Activated gamma-delta T cell treated with Interleukin-2 at 50 U/mL for 16 hours (primary cell): ENCODE measurements at places on chromosomes 3 and 15.
A peak's percentile ranks its signal among the peaks of the same experiment; 100 is the strongest.

- no peak for DNase-seq
These were observed 8.2 kb downstream of the CBLB start for GRCh38 chr3:105860641-105861040.

GRCh38 chr3:43187836-43188479, 82.1 kb upstream of the POMGNT2 start:
- no peak for DNase-seq

DNA sequence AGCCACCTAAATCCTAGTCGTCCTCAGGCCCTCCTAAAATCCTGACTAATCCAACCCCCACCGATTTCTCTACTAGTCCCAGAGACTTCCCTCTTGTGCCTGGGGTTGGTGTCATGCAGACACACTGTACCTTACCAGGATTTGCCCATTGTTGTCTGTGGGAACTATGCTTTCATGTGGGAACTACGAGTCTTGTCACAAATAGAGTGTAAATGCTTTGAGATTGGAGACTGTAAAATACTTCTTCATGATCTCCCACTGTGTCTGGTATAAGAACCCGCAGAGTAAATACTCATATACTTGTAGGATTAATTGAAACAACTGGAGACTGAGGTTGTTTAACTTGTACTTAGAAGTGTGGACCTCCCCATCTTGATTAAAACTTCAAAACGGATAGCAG, 11.2 kb downstream of the B3GNT5 start:
- no peak for DNase-seq

GRCh38 chr15:42772144-42772543, 35.2 kb upstream of the CDAN1 start:
- no peak for DNase-seq

GRCh38 chr3:149647285-149647684, 10.5 kb downstream of the WWTR1 start:
- no peak for DNase-seq

- no peak for DNase-seq
These were observed 186.7 kb downstream of the UACA start for GRCh38 chr15:70576696-70577095.

DNA sequence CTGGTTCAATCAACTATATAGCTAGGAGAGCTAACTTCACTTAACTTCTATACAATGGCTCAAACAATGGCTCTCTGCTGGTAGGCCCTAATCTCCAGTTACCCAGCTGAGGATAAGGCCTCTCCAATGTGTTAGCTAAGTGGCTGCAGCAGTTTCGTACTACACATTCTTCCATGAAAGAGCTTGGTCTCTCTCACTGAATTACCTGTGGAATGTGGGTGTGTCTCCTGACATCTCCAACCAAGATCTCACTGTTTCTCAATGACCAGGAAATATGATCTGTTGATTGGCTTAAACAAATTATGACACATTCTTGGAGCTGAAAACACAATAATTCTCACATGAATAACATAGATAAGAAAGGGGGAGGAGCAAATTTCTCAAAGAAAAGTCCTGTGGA, 169.8 kb upstream of the ROBO1 start:
- DNase-seq, result no peak

DNA sequence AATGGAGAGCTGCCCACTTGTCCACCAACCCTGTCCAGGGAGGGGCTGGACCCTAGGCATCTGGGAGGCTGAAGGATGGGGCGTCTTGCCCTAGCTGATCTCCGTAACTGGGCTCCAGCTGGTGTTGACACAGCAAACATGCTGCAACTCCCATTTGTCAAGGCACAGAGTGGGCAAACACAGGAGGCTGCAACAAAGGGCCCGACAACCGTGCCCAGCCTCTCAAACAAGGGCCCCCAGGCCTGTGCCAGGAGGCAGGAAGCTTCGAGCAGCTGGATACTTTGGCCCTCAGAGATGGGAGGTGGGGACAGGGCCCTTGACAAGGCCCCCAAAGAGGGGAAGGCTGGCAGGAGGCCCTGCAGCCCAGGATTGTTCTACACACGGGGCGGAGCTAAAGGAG, 64.2 kb upstream of the TMEM115 start:
- no peak for DNase-seq

DNA sequence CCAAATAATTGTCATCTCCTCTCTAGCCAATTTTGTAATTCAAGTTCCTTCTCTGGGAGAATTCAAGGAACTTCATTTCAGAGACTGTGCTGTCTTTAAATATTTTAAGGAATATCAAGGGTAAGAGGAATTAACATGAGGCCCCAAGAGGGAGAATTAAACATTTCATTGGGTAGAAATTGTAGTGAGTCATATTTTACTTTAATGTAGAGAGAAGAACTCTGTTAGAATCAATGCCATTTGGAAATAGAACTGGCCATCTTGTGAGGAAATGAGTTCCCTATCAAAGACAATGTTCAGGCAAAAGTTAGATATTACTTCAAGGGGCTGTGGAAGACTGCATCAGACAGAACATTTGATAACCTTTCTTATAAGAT, 43.5 kb upstream of the TP63 start:
- DNase-seq, result no peak

- peak; percentile 19 for DNase-seq
These were observed 118.1 kb downstream of the APBA2 start for GRCh38 chr15:29003840-29004233.

DNA sequence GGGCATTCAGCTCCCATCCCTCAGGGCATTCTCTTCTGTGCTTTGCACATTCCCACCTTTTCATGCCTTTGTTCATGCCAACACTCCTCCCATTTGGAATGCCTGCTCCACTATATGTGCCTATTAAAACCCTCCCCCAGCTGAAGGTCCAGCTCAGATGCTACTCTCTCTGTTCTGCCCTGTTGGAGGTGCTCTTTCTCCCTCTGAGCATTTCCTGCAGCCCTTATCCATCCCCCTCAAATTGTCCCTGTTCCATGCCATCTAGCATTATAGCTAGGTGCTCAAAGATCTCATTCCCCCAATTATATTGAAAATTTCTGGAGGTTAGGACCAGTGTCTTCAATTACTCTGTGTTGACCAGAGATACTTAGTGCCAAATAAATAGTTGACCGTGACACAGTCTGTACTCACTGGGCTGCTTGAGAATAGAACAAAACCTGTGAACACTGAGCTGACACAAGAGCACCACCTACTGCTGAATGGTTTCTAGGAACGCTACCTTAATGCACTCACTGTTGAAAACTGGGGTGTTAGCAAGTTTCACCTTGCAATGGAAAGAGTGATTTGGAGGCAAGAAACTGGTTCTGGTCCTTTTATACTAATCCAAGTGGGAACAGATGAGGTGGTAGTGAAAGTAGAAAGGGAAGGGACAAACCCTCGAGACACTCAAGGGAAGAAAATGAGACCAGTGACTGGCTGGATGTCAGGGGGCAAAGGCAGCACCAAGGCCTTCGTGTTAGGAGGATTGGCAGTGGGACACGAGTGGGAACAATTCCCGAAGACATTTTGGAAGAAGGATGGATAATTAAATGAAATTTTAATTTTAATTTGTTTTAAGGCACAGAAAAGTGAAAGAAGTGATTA, 289.8 kb upstream of the ROPN1 start:
- no peak for DNase-seq

GRCh38 chr3:195003006-195003892, 267.7 kb downstream of the XXYLT1 start:
- DNase-seq, result no peak

DNA sequence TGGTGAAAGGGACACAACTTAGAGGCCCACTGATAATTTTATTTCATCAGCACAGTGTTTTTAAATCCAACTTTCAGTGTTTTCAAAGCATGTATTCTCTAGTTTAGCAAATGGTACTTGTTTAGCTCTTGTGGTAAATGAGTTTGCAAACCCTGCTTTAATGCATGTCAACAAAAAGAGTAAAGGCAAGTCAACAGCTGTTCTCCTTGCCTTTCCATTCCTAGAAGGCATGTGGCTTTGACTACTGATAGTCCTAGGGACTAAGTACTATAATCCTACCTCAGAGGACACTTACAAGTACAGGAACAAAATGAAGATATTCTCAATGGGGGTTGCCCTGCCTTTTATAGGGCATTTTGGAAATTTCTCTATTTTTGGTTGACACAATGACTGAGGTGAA, 13.1 kb downstream of the NPTN start:
- no peak for DNase-seq

- DNase-seq, result peak; percentile 36
These were observed 28.3 kb upstream of the MASP1 start for GRCh38 chr3:187319699-187320302.

- DNase-seq, result no peak
These were observed 28.5 kb downstream of the TBC1D23 start for GRCh38 chr3:100289339-100289738.

GRCh38 chr3:178969004-178969700, 102.5 kb downstream of the ZMAT3 start:
- no peak for DNase-seq

- DNase-seq, result no peak
These were observed 620 bp upstream of the TTC23 start for GRCh38 chr15:99250001-99250400.

DNA sequence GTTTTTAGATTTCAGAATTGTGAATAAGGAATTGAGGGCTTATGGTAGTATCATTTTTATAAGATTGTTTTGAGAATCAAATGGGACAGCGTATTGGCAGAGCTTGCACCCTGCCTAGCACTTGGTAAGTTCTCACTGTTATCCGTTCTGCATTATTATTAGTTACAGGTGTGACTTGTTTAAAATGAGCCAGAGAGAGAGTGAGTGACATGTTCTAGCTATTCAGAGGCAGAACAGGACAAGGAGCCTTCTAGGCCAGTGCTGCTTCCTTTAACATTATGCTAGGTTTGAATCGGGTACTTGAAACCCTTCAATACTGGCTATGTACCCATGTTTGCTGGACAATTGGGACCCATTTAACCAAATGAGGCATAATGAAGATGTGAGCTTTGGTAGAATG, 133.7 kb downstream of the FILIP1L start:
- DNase-seq, result no peak

DNA sequence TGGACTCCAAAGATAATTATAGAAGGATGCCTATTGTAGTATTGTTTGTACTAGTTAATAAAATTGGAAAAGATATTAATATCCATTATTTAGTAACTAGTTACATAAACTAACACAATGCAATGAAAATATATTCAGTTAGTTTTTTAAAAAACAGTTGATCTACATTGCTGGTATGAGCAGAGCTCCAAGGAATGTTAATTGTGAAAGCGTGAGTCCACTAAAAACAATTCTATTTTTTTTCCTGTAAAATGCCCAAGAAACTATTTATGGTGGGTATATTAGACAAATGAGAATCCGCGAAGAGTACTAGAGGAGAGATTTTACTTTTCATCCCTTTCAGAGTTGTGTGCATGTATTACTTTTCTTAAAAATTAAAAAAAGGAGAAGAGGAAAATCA, 104.3 kb downstream of the MCTP2 start:
- no peak for DNase-seq

- no peak for DNase-seq
These were observed 83.7 kb downstream of the ADAMTS7 start for GRCh38 chr15:78727561-78727960.

- no peak for DNase-seq
These were observed 3.9 kb upstream of the PLCH1 start for GRCh38 chr3:155748611-155749365.

DNA sequence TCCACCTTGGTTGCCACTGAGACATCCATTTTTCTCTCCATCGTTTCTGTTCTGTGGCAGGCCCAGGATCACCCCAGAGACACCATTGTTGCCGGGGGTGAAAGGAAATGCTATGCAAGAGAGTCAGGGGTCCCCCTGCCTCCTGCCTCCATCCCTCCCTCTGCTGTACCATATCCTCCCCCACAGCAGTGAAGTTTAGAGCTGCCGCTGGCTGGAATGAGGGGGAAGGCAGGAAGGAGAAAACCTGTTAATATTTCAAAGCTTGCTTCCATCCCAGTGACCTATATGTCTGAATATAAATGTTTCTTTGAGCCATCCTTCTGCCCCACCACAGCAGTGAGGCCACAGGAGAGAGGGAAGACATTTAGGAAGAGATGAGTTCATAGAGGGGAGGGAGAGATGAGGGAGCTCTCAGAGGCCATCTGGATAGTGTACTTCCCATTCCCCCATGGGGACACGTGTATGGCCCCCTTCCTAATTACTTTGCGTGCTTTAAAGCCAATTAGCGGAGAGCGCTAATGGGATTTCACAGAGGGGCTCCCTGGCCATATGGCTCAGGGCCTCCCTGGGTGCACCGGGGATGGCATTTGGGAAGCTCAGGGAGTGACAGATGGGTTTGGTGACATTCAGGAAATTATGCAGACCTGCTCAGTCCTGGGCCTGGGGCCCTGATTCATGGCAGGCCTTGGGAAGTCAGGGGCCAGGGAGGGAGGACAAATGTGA, 40.4 kb upstream of the CHRNB4 start:
- no peak for DNase-seq

DNA sequence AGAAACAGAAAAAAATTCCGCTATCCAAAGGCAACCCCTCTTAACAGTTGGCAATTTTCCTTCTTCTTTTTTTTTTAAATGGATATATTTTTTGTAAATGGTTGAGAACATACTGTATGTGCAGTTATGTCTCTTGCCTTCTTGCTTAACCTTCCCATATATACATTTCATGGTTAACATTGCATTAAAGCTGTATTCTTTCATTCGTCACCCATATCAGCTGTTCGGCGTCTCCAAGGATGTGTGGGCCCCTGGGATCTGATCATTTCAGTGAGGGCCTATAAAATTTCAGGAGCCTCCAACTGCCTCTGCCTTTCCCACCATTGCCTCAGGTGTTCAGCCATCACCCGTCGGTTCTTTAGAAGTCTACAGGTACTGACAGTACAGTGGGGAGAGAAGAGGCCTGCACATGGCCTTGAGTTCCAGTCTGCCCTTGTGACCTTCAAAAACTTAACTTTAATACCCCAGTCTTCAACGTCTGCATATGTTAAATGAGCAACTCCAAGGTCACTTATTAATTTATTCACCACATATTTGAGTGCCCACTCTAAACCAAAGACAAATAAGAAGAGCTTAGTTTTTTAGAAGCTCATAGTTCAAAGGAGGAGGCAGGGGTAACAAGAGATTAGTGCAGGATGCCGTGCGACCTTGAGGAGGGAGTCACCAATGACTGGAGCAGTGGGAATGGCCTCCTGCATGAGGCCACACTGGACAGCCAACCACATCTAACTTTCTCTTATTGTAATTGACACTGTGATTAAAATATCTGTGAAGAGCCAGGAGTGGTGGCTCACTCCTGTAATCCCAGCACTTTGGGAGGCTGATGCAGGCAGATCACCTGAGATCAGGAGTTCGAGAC, 6.9 kb downstream of the ST6GAL1 start:
- DNase-seq, result no peak
